Kidney capillary endothelial cell (primary cell): ENCODE measurements at places on chromosomes 13 and 19.

GRCh38 chr13:23243066-23243465 lies 62.3 kb downstream of the SGCG start:
- DNase-seq, result no peak

GRCh38 chr13:22211876-22212275 lies 541.0 kb downstream of the FGF9 start:
- DNase-seq, result no peak

DNA sequence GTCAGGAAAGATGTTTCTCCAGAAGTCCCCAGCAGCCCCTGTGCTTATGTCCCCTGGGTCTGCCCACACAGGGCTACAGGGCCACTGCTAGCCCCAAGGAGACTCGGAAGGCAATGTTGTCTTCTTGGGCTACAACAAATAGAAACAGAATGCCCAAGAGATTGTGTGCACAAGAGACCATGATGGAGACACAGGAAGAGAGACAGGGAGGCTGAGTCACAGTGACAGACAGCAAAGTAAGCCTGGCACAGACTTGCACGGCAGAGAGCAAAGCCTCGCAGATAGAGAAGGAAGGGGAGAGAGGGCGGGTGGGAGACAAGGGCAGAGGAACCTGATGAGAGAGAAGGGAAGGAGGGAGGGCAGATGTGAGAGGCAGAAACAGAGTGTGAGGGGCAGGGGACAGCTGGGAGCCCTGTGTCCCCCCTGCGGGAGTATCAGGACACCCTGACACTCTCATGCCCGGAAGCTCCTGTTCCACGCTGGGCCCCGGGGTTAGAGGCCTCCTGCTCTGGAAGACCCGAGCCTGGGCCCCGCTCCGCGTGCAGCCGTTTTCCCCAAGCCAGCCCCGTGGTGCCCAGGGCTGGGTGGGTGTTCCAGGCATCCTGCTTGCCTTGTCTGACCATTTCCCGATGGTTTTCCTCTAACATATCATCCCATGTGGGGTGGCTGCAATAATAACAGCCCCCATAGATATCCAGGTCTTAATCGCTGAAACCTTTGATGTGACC lies 2.7 kb upstream of the PLA2G4C start:
- no peak for DNase-seq

- DNase-seq, result no peak
Observed at GRCh38 chr13:46345866-46346265, 41.2 kb downstream of the RUBCNL start.

DNA sequence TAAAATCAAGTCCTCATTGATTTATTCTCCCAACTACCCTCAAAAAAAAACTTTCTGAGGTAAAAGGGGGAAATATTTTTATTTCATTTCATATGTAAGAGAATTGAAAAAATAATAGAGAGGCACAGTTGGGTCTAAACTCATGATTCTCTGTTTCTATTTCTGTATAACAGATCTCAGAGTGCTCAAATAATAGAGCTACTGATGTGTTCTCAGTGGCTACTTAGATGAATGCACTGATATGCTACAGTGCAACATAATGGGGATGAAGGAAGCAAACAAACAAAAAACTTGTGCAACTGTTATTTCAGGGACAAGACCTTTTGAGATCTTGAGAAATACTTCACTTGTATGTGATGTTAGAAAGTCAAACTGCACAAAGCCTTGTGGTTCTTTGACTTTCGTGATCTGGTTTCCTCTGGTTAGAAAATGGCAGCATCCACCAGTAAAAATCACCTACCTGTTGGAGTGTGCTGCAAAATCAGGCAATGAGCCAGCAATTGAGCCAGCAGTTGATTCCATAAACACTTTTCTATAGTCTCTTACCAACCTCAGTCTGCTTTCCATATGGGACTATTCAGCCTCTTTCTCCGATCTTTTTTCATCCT lies 9.7 kb upstream of the DACH1 start:
- no peak for DNase-seq

GRCh38 chr13:75875450-75875849 lies 239.3 kb downstream of the LMO7 start:
- DNase-seq, result no peak

DNA sequence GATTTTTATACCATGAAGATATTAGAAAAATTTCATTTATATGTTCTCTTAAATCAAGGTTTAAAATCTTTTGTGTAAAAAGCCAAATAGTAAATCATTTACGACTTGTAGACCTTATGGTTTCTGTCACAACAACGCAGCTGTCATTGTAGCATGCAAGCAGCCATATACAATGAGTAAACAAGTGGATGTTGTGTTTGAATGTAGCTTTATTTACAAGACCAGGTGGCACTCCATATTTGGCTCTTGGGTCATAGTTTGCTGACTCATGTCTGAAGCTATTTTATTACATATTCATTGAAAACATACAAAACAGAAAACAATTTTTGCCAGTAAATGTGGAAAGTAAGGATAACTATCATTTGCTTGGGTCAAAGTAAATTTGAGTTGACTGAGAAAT lies 930.8 kb downstream of the SLITRK5 start:
- no peak for DNase-seq

DNA sequence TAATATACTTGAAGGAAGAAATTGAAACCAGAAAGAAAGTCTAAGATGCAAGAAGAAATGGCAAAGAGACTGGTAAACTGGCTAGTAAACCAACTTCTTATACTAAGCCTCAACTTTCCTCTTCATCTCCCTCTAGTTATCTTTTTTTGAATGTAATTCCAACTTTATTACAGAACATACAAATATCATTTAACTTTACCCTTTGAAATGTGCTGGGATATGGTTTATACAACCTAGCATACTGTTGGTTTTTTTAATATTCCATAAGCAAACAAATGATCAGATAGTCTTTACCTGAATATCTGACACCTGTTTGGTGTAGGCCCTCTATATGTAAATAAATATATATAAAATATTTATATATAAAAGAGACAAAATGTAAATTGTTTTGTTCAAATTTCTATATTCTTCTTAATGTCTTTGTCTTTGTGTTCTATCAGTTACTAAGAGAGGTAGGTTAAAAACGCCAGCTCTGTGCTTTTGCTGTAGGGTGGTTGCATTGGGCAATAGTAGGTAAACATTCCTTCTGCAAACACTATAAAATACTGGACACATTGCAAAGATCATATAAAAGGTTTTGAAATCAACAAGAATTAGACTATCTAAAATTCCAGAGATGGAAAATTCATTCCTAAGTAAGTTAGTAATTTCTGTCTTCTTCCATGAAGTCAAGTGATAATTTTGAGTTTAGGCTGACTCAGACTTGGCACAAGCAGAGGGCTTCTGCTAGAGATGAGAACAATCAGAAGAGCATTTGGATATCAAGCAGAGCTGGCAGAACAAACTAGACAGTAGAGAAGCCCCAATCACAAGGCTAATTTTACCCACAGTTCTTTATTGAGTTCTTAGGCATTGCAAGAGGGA lies 383.3 kb downstream of the RFC3 start:
- no peak for DNase-seq

- no peak for DNase-seq
Observed at GRCh38 chr13:86426437-86426836, 627.2 kb upstream of the SLITRK6 start.

DNA sequence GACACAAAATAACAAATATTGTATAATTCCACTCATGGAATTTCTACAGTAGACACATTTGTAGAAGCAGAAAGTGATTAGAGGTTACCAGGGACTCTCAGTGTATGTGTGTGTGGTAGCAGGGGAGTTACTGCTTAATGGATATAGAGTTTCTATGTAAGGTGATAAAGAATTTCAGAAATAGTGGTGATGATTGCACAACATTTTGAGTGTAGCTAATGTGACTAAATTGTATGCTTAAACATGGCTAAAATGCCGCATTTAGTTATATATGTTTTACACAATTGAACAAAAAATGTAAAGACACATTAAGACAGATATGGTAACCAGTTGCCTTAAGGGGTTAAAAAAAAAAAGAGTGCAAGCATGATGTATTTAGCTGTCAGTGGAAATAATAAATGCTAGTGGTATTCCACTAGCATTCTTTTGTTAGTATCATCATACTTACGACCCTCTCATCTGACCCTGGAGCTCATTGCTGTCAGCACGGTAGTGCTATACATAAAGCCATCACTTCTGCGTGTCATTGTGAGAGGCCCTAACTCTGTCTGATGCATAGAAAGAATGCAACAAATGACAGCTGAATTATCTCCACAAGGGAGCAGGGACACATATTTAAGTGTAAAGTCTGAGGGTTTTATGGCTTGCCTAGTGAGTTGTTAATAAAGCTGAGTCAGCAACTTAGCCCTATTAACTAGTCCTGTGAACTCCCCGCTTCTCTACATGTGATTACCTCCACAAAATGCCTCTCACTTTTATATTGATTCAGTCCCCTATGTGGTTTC lies 134.1 kb upstream of the RXFP2 start:
- DNase-seq, result no peak

DNA sequence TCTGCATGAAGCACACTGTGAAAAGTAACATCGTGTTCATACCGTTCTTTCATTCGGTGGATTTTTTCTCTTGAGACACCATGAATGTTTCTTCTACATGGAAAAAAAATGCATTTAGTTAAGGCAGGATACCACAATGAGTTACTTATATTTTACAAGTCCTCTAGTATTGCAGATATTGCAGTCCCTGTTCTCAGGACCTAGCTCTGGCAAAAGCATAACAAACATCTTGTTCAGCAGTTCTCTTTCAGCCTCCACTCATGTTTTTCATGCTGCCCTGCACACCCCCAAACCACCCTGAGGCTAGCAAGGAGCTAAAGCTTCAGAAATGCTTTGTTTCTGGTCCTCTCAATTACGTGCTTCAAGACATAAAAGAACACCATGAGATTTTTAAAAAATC lies 24.8 kb downstream of the N4BP2L1 start:
- no peak for DNase-seq

- DNase-seq, result no peak
Observed at GRCh38 chr19:40256512-40256911, 28.6 kb downstream of the AKT2 start.

- no peak for DNase-seq
Observed at GRCh38 chr13:31485651-31486051, 253.7 kb upstream of the RXFP2 start.

DNA sequence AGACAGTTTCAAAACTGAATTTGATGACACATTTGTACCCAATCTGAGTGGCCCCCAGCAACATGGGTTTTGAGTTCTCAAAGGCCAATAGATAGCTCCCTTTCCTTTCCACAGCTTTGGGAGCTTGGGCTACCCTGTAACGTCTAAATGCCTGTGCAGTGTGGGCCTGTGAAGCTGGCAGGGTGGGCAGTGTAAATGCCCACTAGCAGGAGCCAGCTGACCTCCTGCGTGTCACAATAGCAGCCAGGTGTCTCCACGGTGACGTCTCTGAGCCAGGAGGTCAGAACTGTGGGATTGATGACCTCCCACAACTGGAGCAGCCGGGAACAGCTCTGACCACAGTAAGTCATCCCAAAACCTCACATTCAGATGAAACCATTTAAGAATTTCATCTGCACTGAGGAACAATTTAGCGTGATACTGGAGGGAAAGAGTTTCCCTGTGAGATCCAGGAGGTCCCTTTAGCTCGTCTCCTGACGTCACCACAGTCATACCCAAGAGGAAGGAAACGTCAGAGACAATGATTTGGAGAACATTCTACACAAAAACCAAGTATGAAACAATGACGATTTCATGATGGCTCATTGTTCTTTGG lies at the start of gene IPO5:
Gene IPO5, plus strand, starts transcription at position 300 of the 595 bp plus-strand sequence. CDS start 23,022 bp downstream, outside the sequence.
- DNase-seq, result peak; percentile 11

DNA sequence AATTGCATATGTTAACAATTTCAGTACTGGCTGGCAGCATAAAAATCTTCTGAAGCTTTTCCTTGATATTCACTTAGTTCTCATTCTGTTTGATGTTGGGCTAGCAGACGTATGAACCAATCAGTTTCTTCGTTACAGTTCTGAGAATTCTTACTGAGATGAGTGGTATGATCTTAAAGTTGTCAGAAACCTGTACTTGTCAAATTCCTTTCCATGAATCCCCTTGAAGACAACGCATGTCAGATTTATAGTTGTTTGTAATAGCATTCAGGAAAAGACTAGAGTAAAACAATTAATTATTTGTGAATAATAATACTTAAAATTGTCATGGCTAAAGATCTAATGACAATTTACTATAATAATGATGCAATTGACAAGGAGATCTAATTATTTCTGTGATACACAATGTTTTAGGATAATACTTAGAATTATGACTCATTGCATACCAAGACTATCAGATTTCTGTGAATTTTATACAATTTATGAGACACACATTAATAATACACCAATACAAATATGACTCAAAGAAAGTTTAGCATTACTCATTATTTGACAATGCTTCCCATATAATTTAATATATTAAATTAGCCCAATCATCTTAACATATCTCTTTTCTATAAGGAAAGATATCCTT lies 447.2 kb downstream of the RFC3 start:
- DNase-seq, result no peak

- DNase-seq, result no peak
Observed at GRCh38 chr13:92384410-92384809, 842.2 kb upstream of the GPC6 start.

GRCh38 chr13:33676045-33676989 lies 141.6 kb upstream of the RFC3 start:
- DNase-seq, result no peak

DNA sequence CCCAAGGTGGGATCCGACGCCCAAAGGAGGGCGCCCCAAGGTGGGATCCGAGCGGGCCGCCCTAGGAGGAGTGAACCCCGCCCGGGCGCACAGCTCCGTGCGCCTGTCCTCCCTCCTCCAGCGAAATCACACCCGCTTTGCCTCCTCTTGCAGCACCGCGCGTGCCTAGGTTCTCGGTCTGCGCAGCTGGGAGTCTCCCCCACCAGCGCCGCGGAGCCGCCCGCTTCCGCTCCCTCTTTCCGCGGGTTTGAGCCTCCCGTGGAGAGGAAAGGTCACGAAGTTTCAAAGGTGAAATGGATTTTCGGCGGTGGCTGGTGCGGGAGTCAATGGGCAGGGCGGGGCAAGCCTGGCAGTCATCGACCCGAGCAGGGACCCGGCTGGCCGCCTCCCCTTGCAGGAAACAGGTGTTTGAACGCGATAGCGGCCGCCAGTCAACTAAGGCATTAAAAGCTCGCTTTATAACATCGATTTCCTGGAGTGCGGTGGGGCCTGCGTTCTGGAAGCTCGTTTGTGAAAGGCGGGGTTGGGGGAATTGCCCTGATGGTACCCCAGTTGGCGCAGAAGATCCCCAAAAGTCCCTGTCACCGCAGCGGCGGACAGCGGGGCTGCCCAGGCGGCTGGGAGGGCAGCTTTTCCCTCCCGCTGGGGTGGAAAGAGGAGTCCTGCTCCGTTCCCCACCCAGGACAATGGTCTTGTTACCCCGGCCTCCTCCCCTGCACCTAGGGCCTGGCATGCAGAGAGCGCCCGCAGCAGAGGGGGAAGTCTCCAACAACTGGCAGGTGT lies 9.0 kb upstream of the SOX1 start:
- no peak for DNase-seq
